ENCODE measurements at places on chromosomes 7 and 10.

- peak; percentile 79 for DNase-seq
Observed at GRCh38 chr7:155804897-155805825, 7.1 kb downstream of the SHH start.

DNA sequence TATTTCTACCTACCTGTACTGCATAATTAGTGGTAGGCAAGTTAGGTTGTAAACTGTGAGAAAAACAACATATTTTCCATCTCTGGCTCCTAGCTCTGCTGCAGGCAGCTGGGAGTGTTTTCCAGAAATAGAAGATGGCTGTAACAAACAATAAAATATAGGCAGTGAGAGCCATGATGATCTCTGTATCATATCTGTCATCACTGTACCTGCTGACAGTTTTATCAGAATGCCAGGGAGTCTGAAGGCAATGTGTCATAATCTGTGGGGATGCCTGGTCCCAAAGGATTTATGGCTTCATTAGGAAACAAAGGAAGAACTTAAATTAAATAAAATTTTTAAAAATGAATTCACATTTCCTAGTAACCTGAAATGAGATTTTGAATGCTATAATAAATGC, 160.9 kb upstream of the SMIM30 start:
- DNase-seq, result no peak

DNA sequence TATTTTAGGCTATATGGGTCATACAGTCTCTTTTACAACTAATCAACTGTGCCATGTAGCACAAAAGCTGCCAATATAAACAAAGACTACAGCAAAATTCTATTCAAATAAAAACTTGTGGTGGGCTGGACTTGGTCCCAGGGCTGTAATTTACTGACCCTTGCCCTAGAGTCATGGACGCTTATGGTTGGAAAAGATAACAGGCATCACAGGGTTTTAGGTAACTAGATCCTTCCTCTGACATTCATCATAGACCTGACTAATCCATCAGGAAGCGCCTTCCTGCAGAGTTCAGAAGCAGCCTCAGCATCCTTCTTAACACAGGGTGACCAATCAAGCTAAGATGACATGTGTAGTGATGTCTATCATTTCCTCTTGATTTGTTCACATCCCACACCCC, 40.2 kb upstream of the GPAM start:
- DNase-seq, result no peak

- DNase-seq, result no peak
Observed at GRCh38 chr7:135768064-135768463, 19.5 kb upstream of the FAM180A start.

DNA sequence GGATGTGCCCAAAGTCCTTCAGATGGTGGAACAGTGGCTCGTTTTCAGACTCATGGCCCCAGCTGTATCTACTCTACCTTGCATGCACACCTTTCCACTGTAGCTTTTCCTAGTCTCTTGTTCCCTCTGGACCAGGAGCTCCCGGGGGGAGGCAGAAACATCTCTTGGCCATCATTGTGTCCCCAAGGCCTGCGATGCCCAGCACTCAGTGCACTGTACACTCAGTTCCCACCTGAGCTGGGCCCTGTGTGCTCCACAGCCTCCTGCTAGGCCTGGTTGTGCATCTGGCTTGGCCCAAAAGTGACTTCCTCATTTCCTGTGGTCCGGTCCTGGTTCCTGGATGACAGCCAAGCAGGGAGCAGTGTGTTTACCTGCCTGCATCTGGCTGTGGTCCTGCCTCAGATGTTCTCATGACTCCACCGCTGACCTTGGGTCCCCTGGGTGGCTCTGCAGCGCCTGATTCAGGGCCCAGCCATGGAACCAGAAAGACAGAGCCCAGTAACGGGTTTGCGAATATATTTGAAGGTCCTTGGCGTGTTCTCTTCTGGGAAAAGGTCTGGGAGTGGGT, 9.9 kb upstream of the DOCK1 start:
- DNase-seq, result no peak

DNA sequence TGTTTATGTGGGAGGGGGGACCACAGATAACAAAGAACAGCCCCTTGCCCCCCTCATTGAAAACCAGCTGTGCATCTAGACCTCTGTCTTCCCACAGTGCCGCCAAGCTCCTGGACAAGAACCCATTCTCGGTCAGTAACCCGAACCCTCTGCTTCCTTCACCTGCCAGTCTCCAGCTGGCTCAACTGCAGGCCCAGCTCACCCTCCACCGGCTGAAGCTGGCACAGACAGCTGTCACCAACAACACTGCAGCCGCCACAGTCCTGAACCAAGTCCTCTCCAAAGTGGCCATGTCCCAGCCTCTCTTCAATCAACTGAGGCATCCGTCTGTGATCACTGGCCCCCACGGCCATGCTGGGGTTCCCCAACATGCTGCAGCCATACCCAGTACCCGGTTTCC, 91.0 kb upstream of the PDCD4 start:
- DNase-seq, result no peak

DNA sequence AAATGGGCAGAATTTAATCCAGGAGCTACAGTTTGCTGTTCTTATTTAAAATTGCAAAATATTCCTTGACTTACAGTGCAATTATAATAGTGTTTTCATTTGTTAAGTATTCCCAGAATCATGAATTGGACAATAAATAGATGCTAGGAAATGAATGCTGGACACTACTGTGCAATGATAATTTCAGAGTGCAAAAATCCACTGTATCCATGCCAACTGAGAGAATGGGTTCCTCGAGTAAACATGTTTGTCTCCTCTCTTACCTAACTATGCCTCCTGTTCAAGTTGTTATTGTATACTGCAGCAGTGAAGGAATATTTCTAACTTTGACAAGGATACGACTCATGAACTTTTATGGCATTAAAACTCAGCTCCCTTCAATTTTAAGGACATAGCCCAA, 1396.3 kb downstream of the GATA3 start:
- no peak for DNase-seq

DNA sequence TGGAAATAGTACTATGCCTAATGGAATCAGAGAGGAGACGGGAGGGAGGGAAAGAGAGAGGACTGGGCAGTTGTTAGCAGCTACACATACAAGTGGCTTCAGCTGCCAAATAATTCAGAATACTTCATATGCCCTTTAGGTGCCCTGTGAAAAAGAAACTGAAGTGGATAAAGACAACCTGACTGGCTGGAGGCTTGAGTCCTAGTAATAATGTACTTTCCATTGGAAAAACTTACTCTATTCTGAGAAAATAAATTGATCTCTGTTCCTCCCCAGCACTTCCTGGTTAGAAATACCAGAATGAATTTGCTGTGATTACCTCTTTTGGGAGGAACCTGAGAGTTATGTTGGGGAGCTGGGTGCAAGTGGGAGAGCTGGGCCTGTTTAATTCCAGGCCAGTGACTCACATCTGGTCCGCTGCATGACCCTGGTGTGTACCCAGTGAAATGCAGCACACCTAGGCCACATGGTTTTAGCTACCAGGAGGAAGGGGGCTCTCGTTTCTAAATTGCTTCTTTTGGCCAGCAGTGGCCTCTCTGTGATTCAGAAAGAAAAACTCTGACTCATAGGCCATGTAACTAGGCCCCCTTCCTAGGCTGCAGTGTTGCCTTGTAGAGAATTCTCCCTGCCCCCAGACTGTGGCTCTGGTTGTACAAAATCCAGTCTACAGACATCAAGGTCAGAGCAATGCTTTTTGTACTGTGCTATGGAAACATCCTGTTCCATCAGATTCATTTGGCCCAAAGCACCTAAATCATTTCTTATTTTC, 6.5 kb downstream of the AGFG2 start:
- peak; percentile 79 for DNase-seq

DNA sequence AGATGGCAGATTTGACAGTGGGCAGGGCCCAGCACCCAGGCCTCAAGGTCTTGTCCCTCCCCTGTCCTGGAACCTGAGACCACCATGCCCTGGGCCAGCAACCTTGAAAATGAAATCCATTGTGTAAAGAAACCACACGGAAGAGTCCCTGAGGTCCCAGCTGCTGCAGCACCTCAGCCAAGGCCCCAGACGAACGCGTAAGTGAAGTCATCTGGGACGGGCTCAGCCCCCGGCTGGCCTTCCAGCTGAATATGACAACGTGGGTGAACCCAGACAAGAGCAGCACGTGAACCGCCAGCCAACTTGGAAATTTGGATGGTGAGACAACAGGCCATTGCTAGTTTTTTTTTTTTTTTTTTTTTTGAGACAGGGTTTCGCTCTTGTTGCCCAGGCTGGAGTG, 70.3 kb downstream of the CYTH3 start:
- DNase-seq, result no peak

DNA sequence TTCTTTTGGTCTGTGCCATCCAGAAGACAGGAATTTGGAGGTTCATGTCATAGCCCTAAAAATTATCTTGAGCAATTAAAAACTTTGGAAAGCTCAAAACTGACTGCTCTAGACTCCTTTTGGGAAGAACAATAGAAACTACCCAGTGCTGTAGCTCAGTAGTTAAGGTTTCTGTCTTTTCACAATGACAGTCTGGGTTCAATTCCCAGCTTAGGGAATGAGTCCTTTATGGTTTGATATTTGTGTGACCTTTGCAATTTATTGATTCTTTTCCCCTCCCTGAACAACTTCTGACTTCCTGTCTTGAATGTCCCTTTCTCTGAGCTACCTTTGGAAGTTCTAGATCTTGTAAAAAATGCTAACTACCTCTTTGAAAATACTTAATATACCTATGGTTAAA, 603.3 kb upstream of the IGFBP3 start:
- no peak for DNase-seq

GRCh38 chr10:72089618-72090017, 1.3 kb upstream of the SPOCK2 start:
- DNase-seq, result peak; percentile 73

DNA sequence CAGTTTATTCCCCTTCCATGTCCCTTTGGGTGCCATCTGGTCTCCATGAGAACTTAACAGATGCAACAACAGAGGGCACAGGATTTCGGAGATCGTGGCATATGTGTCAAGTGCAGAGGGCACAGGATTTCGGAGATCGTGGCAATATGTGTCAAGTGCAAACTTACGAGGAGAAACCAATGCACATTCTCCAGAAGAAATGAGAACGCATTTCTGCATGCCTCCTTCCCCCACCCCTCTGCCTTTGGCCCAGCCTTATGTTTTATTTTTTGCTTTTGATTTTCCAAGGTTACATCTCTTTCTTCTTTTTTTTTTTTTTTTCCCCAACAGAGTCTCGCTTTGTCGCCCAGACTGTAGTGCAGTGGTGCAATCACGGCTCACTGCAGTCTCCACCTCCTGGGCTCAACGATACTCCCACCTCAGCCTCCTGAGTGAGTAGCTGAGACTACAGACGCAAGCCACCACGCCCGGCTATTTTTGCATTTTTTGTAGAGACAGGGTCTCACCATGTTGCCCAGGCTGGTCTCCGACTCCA, 586 bp upstream of the ANKRD26 start:
- peak; percentile 72 for DNase-seq

- peak; percentile 95 for DNase-seq
Observed at GRCh38 chr7:726084-726853, at the start of gene DNAAF5. TSS of gene DNAAF5 (plus strand) at chr7:726699. CDS start at chr7:726721, 22 bp downstream.

GRCh38 chr10:94546901-94547185, 1.3 kb downstream of the HELLS start:
- DNase-seq, result no peak

DNA sequence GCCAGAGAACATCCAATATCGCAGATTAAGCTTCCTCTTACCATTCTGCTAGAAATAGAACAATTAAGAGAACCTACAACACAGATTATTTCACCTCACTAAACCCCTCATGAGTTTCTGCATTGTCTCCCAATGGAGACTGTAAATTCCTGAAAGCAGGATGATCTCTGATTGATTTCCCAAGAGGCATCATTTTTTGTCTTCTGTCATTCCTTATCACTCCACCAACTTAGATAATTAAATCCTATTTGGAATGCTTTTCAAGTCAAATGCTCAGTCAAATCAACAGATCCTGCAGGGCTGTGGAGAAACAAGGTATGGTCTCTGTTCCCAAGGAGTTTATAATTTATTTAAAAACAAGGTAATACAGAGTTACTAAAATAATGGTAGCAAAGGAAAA, 161.5 kb downstream of the MTERF1 start:
- DNase-seq, result no peak

DNA sequence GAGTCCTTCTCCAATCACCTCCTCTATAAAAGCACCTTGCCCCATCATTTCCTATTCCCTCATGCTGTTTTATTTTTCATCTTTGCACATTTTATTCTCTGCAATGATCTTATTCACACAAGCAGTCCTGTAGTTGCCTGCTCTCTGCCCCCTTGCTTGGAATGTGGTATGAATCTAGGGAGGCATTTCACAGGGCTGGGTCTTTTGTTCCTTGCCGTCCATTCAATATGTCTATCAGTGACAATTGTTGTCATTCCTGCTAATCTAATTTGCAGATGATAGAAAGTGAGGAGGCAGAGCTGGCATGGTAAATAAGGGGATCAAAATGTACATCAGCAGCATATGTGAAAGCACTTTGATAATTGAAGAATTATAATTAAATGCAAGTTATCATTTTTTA, 246.2 kb upstream of the C7orf33 start:
- DNase-seq, result no peak

GRCh38 chr10:67657775-67658174, 38.2 kb downstream of the CTNNA3 start:
- DNase-seq, result no peak

DNA sequence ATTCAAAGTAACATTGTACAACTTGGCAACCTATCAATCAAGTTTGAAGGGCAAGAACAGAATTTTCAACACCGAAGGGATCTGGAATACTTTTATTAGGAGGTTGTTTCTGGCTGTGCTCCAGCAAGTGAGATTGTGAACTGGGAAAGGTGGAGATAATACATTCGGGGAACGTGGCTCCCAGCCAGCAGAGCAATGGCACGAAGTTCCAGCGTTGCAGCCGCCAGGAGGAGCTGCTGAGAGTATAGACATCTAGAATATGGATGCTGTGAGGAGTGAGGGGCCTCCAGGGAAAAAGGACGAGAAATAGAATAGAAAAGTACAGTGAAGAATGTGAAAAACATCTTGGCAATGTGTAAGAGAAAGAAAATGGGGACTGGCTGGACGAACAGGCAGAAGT, 69.5 kb downstream of the TCERG1L start:
- DNase-seq, result no peak

DNA sequence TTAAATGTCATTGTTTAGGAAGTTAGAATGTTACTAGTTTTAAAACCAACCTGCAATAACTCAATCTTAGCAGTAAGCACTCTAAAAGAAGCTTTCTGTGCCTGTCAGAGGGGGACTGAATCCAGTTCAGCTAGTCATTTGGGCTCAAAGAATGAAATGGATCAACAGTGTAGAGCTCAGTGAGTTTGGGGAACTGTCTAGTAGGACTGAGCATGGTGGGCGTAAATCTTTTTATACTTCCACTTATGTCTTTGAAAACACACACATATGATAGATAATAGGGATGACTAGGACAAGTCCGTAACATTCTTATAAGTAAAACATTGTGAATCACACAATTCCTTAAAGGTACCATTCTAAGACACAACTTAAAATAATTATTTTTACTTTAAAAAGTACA, 11.5 kb downstream of the GSAP start:
- no peak for DNase-seq

GRCh38 chr10:106857213-106857612, 307.3 kb downstream of the SORCS1 start:
- no peak for DNase-seq

GRCh38 chr10:105682911-105683310, 1041.8 kb downstream of the SORCS3 start:
- no peak for DNase-seq

- no peak for DNase-seq
Observed at GRCh38 chr10:59234816-59235429, 58.5 kb downstream of the PHYHIPL start.

Measured in activated effector memory CD4-positive, alpha-beta T cell treated with anti-CD3 and anti-CD28 coated beads, Interleukin-2, amount 50 U/mL, for 16 hours (primary cell).